NCI-H187 (cell line): ENCODE measurements at places on chromosomes 4 and X.

GRCh38 chr4:33060674-33061542 is 2340.7 kb downstream of the PCDH7 start:
- no peak for DNase-seq

GRCh38 chrX:132561483-132561882 is 72.6 kb upstream of the MBNL3 start:
- DNase-seq, result no peak

- no peak for DNase-seq
Observed at GRCh38 chr4:119233750-119234149, 21.2 kb downstream of the USP53 start.

DNA sequence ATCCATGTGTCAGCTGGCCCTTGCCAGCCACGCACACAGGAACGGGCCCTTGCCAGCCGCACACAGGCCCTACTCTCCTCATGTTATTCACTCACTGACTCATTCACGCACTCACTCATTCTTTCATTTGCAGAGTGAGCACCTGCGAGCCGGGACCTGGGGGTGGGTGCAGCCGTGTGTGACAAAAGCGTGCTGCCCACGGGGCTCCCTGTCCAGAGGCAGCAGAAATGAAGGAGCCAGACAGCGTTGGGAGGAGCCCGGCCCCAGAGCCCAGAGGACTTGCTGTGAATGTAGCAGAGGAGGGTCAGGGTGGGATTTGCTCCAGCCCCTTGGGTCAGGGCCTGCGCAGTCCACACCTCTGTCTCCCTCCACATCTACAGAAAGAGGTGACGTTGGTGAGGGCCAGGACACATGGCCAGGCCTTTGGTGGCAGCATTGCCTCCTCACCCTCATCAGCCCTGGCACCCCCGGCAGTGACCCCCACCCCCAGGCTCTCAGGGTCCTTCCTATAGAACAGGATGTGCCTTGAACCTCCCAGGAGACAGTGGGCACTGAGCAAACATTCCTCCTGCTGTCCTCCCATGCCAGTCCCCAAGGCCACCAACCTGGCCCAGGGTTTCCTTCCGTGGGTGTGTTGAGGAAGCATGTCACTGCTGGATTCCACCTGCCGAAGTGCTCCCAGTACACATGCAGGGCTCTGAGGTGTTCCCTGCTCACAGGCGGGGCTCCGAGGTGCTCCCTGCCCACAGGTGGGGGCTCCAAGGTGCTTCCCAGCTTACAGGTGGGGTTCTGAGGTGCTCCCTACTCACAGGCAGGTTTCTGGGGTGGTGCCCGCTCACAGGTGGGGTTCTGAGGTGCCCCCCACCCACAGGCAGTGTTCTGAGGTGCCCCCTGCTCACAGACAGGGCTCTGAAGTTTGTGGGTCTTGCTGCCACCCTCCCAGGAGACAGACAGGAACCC is 105.7 kb downstream of the HMX1 start:
- DNase-seq, result no peak

DNA sequence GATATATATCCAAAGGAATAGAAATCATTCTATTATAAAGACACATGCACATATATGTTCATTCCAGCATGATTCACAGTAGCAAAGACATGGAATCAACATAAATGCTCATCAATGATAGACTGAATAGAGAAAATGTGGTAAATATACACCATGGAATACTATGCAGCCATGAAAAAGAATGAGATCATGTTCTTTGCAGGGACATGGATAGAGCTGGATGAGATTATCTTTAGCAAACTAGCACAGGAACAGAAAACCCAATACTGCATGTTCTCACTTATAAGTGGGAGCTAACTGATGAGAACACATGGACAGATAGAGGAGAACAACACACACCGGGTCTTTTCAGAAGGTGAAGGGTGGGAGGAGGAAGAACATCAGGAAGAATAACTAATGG is 1318.6 kb downstream of the PCDH19 start:
- DNase-seq, result no peak
